ENCODE measurements at places on chromosomes 13 and 19.

- no peak for DNase-seq
These were observed 307 bp downstream of the JOSD2 start for GRCh38 chr19:50510700-50511068.

DNA sequence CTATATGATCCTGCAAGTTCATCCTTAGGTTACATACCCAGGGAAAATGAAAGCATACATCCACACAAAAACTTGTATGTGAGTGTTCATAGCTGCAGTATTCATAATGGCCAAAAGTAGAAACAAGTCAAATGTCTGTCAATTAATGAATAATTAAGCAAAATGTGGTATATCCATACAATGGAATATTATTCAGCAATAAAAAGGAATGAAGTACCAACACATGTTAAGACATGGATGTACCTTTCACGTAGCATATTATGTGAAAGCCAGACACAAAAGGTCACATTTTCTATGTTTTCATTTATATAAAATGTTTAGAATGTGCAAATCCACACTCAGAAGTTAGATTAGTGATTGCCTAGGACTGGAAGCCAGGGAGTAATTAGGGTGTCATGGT lies 75.4 kb downstream of the ZNF429 start:
- no peak for DNase-seq

- DNase-seq, result no peak
These were observed 13.1 kb upstream of the ZNF888 start for GRCh38 chr19:52936151-52936953.

DNA sequence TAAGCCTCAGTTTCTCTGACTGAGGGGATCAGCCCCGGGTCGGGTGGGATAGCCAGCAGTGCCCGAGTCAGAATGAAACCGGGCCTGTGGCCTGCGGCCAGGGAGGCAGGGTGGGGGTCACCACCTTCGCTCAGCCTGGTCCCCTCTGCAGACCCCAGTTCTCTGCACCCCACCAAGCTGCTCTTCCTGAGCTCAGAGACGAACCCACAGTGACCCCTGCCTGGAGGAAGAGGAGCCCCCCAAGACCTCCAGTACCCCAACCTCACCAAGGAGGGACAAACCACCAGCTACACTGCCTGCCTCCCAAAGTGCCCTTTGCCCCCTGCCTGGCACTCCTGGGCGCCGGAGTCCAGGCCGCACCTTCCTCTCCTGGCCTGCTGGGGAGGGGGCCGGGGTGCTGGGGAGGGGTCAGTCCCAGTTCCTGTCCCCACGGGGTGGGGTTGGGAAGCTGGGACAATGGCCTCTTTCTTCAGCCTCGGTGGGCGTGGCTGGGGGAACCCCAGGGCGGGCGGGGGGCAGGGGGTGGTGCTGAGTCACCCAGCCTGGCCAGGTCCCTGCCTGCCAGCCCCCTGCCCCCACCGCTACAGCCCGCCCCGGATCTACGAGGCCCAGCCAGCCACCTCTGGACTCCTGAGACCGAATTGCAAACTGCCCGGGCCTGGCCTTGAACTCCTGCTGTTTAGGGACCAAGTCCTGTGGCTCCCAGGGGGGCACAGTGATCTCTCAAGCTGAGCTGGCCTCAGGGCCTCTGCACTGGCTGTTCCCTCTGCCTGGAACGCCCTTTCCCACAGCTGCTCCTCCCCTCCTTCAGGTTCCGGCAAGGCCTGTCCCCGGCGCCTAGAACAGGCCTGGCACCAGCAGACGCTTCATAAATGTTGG lies 14.3 kb downstream of the ZBTB7A start:
- DNase-seq, result no peak

DNA sequence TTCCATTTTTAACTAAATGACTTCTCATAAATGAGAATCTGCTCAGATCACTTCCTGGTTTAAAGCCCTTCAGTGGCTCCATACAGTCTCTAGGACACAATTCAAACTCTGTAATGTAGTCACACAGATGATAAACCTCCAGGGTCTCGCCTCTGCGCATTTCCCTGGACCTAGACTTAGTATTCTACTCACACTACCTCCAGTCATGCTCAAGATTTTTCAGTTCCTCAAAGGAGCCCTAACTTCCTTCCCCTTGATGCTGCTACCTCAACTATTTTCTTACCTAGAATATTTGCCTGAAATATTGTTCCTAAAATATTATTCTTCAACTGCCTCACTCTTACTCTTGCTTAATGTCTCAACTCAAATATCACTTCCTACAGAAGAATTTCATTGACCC lies 86.7 kb upstream of the TPP2 start:
- DNase-seq, result no peak

DNA sequence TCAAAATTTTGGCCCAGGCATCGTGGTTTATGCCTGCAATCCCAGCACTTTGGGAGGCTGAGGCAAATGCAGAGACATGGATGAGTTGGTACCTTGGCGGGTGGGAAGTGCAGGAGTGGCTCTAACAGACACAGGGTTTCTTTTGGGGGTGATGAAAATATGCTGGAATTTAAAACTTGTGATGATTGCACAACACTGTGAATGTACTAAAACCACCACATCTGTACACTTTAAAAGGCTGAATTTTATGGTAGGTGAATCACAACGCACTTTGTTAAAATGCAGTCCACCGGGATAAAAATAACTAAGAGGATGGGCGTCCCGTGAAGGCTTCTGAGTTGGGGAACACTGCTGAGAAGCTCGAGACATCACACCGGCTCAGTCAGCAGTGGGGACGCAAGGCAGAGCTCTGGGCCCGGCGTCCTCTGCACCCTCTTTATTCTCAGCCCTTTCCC lies 47.1 kb downstream of the MLLT1 start:
- no peak for DNase-seq

GRCh38 chr13:37383046-37383445 lies 215.5 kb downstream of the POSTN start:
- DNase-seq, result no peak

DNA sequence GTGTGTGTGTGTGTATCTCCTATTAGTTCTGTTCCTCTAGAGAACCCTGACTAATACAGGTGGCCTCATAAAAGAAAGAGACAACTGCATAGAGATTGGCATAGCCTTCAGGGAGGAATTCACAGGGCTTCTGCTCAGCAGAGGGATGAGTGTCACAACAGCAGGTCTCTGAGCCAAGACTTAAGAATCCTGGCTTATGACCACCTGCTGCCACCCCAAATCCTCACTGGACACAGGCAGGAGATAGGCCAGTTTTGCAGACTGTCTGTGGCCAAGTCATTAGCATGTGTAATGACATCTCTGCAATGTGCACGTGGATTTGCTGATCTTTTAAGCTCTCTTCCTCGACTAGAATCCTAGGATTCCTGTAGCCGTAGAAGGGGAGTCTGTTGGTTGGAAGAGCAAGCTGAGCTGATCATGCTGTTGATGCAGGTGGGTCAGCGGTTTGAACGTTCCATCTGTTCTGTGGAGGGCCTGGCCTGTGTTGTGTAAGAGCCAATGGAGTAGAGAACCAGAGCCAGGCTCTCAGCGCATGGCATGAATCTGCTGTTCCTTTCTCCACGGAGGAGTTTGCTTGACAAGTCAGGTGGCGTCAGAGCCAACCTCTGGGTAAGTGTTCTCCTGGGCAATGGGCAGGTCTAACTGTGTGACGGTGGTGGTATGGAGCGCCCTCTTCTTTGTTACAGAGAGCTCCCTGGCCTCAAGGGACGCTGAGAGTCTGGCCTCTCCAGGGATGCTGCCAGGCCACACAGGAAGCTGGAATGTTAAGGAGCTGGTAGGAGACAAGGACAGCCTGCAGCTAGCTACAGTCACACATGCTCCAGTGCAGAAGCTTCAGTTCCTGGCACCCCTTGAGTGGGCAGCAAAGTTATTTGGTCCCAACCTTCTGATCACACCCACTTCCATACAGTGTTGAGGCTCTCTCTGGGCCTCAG lies 503.1 kb downstream of the FOXO1 start:
- no peak for DNase-seq

GRCh38 chr13:53100394-53101063 lies 71.9 kb downstream of the OLFM4 start:
- no peak for DNase-seq

DNA sequence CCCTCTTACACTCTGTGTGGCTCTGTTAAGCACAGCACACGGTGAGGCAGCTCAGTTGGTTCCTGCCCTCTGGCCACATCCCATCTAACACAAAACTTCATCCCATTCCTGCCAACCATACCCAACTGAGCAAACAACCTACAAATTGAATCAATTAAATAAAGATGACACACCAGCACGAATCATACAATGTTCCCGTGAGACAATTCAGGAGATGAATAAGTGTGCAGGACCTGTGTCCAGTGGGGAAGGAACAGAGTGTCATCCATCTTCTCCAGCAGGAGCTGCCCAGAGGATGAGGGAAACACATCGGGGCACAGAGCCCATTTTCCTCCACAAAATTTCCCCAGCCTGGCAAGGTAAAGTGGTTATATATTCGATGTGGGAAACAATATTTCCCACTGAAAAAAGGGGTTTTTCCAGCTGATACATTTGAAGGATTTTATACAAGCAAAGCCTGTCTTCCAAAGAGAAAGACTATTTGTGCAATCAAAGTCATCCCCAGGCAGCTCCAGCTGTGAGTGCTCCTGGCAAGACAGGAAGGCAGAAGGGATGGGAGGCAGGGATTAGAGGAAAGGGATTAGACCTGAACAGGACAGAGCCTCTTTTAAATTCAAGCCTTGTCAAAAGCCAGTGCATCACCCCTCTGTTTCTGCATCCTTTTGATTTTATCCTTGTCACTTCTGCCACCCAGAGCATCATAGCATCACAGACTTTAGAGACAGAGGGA lies 240.2 kb downstream of the LHFPL6 start:
- no peak for DNase-seq

- no peak for DNase-seq
These were observed 1.0 kb downstream of the KLF1 start for GRCh38 chr19:12885749-12886650.

DNA sequence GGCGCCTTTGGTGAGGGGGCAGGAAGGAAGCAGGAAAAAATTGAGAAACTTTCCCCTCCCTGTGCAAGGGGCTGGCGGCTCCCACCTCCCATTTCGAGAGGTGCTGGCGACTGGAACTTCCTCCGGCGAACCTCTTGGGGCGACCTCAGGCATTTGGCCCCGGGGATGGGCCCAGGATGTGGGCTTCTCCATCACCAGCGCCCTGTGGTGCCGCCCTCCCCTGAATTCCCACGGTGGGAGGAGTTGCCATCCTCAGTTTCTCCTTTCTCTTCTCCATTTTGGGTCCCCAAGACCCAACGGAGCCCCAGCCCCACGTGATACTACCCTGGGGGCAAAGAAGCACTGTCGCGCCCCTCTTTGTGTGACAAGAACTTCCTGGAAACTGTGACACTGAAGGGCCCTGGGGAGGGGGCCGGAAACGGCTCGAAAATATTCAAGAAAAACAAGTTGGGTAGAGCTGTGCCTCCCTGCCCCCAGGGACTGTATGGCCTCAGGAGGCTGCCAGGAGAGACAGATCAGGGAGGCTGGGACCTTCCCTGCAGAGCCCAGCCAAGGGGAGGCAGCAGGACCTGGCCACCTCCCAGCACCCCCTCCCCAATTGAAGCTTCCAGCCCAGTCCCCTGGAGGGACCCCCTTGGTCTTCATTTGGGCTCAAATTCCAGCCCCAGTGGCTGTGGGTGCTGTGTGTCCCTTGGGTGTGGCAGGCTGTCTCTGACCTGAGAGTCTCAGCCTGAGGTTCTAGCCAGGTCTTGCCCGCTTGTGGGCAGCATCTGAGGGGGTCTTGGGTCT lies 16.2 kb upstream of the AP1M2 start:
- no peak for DNase-seq

DNA sequence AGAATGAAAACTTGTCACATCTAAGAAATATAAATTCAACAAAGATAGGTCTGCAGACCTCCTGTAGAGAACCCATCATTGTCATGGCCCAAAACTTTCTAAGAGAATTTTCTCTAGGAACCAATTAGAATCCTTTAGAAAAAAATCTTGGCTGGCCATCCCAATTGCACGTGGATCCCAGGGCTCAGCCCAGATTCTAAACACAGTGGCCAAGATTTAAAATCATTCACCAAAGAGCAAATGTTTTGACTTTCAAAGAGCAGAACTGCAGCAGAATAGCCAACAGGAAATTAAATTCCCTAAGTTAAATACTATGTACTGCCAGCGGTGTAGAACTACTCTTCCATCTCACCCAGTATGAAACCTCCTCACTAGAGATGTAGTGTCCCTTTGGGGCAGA lies 21.3 kb downstream of the IPO5 start:
- no peak for DNase-seq

DNA sequence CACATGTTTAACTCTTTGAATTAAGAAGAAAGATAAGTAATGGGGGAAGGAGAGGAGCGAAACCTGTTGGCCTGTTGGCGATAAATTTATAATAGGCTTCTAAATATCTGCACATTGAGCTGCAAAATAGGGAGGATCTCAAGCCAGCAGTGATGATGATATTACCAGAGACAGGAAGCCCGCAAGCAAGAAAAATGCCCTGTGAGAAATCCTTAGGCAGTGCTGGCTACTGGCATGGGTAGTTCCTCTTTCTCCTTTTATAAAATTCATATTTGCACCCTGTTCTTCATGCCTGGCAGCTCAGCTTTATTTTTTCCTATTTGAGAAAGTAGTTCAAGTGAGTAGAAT lies 858 bp upstream of the USP12 start:
- no peak for DNase-seq

DNA sequence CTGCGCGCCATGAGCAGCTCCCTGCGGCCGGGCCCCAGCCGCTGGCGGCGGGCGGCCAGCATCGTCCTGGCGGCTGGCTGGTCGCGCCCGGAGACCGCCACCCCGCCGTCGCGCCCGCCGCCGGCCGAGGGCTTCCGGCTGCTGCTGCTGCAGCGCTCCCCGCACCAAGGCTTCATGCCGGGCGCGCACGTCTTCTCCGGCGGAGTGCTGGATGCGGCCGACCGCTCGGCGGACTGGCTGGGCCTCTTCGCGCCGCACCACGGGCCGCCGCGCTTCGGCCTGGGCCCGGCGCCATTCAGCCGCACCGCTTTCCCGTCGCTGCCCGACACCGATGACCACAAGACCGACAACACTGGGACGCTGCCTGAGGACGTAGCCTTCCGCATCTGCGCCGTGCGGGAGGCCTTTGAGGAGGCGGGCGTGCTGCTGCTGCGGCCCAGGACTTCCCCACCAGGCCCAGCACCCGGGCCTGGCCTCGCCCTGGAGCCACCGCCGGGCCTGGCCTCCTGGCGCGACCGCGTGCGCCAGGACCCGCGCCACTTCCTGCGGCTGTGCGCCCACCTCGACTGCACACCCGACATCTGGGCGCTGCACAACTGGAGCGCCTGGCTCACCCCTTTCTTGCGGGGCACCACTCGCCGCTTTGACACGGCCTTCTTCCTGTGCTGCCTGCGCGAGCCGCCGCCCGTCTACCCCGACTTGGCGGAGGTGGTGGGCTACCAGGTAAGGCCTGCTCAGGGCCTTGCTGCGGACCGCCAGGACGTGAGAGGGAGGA lies 518 bp downstream of the NUDT19 start:
- DNase-seq, result peak; percentile 88

Data from retina (tissue), 1 donor.